Lung (tissue), 17 donors: ENCODE measurements at places on chromosomes 6 and 20. TPM values are rescaled to one million over a fixed set of nuclear protein-coding genes. Genes with fewer than 3 reads are reported as not detected.

DNA sequence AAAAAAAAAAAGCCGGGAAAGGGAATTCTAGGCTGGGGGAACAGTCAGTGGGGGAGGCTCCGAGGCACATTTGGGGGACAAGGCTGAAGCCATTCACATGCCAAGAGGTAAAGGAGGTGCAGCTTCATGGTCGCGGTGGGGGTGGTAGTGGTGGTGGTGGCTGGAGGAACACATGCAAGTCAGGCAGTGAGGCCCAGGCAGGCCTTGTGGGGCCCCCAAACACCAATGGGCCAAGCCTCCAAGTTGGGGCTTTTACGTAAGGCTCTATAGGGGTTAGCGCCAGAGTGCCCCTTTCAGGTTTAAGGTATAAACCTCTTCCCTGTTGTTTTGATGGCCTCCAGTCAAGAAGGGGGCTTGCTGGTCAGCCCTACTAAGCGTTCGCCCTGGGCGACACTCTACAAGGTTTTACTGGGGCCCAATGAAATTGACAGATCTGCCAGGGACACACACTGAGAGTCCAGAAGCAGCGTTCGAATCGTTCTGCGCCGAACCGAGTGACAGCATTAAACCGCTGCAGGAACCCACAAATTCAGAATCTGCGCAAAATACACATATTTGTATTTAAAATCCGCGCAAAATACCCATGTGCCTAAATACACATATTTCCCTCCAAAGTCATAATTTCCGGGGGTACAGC lies 818 bp upstream of the AP5S1 start:
- H3K36me3 ChIP-seq, result peaks cover 8% of the 10 kb centered on the region
- H3K4me1 ChIP-seq, result no peaks in the 10 kb centered on the region
- H3K27me3 ChIP-seq, result no peaks in the 10 kb centered on the region
- no peak for DNase-seq
- no peak overlapping the region for H3K4me3 ChIP-seq

- H3K4me1 ChIP-seq, result no peaks in the 10 kb centered on the region
- DNase-seq, result no peak
- H3K4me3 ChIP-seq, result no peak overlapping the region
- no peaks in the 10 kb centered on the region for H3K36me3 ChIP-seq
These were observed 30.2 kb downstream of the MYB start for GRCh38 chr6:135211306-135211702.

DNA sequence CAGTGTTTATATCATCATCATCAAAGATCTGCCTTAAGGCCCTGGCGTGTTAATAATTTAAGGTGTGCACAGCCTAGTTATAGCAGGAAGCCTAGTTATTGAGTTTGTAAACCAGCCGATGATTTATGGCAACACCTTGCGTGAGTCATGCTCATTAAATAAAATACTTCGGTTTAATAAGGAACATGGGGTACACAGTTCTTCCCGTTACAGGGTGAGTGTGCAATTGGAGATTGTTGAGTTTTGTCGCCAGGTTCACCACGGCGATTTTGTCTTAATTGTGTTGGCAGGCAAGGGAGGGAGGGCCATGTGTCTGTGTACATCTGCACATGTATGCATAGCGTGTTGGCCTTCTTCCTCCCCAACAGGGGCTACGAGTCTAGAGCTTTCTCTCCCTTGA lies 104.0 kb downstream of the TFAP2A start:
- no peak overlapping the region for H3K4me3 ChIP-seq
- H3K27ac ChIP-seq, result no peak overlapping the region

- no peak overlapping the region for H3K27ac ChIP-seq
- no peak for DNase-seq
These were observed 377.4 kb downstream of the CD109 start for GRCh38 chr6:74073429-74073828.

GRCh38 chr6:93040375-93040774 lies 379.0 kb downstream of the EPHA7 start:
- H3K36me3 ChIP-seq, result no peaks in the 10 kb centered on the region
- no peak for DNase-seq
- H3K4me3 ChIP-seq, result no peak overlapping the region
- no peak overlapping the region for H3K27ac ChIP-seq
- H3K4me1 ChIP-seq, result no peaks in the 10 kb centered on the region
- H3K27me3 ChIP-seq, result no peaks in the 10 kb centered on the region

DNA sequence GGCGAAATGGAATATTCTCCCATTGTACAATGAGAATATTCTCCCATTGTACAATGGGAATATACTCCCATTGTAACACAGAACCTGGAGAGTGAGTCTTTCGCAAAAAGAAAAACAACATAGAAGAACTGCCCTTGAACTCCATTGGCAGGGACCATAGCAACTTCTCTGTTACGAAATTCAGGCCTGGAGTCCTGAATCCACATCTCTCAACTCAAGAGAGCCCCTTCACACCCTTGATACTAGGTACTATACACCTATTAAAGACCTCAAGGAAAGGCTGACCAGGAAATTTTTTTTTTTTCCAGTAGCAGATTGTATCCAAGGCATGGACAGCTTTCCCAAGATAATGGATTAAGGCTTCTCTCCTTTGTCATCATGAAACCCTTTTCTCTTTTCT lies 1687.0 kb downstream of the GRIK2 start:
- no peaks in the 10 kb centered on the region for H3K27me3 ChIP-seq
- no peak for DNase-seq
- H3K27ac ChIP-seq, result no peak overlapping the region
- no peaks in the 10 kb centered on the region for H3K36me3 ChIP-seq

DNA sequence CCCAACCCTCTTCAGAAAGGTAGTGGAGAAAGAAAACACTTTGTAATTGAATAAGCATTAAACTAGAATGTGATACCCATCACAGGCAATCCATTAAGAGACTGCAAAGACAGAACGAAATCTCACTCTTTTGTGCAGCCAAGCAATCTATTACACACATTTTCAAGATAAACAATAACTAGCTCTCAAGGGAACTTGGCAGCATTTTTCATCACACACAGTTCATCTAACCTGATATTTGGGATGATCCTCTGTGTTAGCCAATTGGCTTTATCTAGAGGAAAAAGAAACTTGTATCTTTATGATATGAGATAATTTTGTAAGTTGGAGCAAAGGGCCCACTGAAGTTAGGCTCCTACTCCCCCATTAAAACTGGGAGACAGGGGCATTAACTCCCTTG lies 1.5 kb upstream of the GZF1 start:
- no peak overlapping the region for H3K27ac ChIP-seq
- H3K36me3 ChIP-seq, result peaks cover 8% of the 10 kb centered on the region
- H3K4me1 ChIP-seq, result peaks cover 15% of the 10 kb centered on the region

DNA sequence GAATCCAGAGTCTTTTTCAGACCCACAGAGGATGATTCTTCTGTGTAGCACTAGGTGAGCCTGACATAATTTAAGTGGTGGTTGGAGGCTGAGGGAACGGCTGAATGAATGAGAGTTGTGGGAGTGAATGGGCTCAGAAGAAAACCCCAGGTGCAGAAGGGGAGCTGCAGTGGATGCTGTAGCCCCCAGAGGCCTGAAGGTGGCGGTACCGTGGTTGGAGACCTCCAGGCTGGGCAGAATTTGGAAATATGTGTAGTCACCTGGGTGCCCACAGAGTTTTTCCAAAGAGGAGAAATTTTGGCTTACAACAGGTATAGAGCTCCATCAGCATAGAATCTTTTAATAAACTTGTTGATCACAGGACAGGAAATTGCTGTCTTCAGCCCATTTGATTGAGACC lies 6.5 kb upstream of the RAET1G start:
- no peaks in the 10 kb centered on the region for H3K36me3 ChIP-seq
- H3K27ac ChIP-seq, result no peak overlapping the region
- no peaks in the 10 kb centered on the region for H3K27me3 ChIP-seq
- DNase-seq, result no peak

- H3K27me3 ChIP-seq, result no peaks in the 10 kb centered on the region
- H3K36me3 ChIP-seq, result no peaks in the 10 kb centered on the region
These were observed 88.3 kb downstream of the IYD start for GRCh38 chr6:150456902-150457643.

- H3K4me3 ChIP-seq, result no peak overlapping the region
- no peak overlapping the region for H3K27ac ChIP-seq
- no peak for DNase-seq
These were observed 142.8 kb downstream of the ID4 start for GRCh38 chr6:19979986-19980385.

- no peak for DNase-seq
- H3K36me3 ChIP-seq, result no peaks in the 10 kb centered on the region
- H3K4me3 ChIP-seq, result no peak overlapping the region
- no peaks in the 10 kb centered on the region for H3K27me3 ChIP-seq
- no peak overlapping the region for H3K27ac ChIP-seq
These were observed 64.0 kb downstream of the JAG1 start for GRCh38 chr20:10609770-10610169.

DNA sequence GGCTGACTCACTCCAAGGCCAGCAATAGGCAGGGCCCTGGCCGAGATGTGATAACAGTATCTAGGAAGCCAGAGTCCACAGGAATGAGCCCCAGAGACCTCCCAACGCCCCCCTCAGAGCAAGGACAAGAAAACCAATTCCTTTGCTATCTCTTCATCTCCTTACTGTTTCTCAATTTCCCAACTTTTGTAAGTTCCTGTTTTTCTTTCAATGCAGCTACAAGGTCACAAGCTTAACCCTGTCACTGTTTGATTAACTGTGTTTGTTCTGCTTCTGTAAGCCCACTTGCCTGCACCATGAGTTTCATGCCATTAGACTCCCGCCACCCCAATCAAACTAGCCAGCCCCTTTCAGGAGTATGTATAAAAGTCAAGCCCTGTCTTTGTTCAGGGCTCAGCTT lies 3.5 kb downstream of the FKBP1C start:
- no peaks in the 10 kb centered on the region for H3K27me3 ChIP-seq
- no peak for DNase-seq
- no peaks in the 10 kb centered on the region for H3K36me3 ChIP-seq
- H3K4me1 ChIP-seq, result no peaks in the 10 kb centered on the region
- H3K27ac ChIP-seq, result no peak overlapping the region

GRCh38 chr6:3202999-3203696 lies 24.3 kb downstream of the TUBB2B start:
- no peak for DNase-seq
- H3K27me3 ChIP-seq, result no peaks in the 10 kb centered on the region
- H3K4me1 ChIP-seq, result no peaks in the 10 kb centered on the region
- H3K36me3 ChIP-seq, result no peaks in the 10 kb centered on the region
- no peak overlapping the region for H3K27ac ChIP-seq
- no peak overlapping the region for H3K4me3 ChIP-seq

DNA sequence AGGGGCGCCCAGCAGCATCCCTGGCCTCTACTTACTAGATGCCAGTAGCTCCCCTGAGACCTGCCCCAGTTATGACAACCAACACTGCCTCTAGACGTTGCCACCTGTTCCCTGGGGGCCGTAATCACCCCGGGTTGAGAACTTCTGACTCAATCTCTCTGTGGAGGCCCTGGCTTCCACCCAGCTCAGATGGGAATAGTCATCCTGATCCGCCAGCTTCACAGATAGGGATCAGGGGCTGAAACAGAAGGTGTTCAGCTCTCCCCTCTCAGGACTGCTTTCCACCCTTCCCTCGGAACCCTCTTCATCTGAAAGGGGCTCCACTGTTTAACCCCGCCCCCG lies 3.3 kb downstream of the CAPN11 start:
- H3K36me3 ChIP-seq, result no peaks in the 10 kb centered on the region
- H3K4me1 ChIP-seq, result no peaks in the 10 kb centered on the region
- no peak overlapping the region for H3K27ac ChIP-seq
- H3K4me3 ChIP-seq, result no peak overlapping the region
- no peaks in the 10 kb centered on the region for H3K27me3 ChIP-seq
- no peak for DNase-seq

DNA sequence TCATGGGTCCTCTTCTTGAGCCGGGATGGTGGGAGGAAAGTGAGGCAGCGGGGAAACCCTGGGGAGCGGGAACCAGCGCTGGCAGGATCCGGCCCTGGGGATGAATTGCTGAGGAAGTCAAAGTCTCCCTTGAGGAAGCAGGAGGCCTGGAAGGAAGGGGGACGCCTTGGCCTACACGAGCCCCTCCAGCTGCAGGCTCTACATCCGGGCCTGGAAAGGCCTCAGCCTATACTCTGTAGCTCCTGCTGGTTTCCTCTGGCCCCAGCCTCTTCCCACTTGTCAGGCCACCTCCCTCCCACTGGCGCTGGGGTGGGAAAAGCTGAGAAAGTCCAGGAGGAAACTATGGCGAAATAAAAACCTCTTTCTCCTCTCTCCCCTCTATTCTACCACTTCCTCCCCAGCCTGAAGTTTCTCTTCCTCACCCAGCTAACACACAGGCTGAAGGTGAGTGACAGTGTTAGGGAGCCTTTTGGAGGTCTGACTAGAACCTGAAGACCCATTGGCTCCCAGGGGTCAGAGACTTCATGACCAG lies 14.9 kb downstream of the TREML2 start:
- H3K4me1 ChIP-seq, result no peaks in the 10 kb centered on the region
- no peak overlapping the region for H3K27ac ChIP-seq
- H3K4me3 ChIP-seq, result no peak overlapping the region
- H3K36me3 ChIP-seq, result no peaks in the 10 kb centered on the region
- DNase-seq, result no peak

The IL17F gene
- total RNA-seq, result not detected

The AVP gene
- total RNA-seq, result not detected

The NHLRC1 gene
- 4.3 TPM for total RNA-seq

The CDK19 gene
- total RNA-seq, result 14.6 TPM

The OPRM1 gene
- total RNA-seq, result not detected

The C4B gene
- total RNA-seq, result 170 TPM

The PTCRA gene
- total RNA-seq, result 0.37 TPM

The REM1 gene
- 7.1 TPM for total RNA-seq

The GLP1R gene
- total RNA-seq, result 0.18 TPM

The C6orf132 gene
- total RNA-seq, result 5.9 TPM
